Body of pancreas (tissue), 4 donors: ENCODE measurements at places on chromosomes 12 and 14. TPM values are rescaled to one million over a fixed set of nuclear protein-coding genes. Genes with fewer than 3 reads are reported as not detected.

DNA sequence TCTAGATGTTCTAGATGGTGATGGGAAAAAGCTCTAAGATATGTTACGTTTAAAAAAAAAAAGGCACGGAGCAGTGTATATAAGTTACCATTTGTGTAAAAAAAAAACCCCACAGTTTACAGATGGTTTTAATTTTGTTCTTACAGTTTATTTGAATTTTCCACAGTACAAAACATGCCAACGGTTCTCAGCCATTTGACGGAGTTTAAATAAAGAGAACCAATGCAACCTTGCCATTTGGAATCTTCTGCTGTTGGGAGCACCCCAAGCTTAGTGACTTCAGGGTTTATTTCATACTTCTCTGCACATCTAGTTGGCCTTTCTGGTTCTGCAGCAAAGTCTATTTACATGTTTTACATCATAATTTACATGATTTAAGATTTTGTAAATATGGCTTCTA, 7.7 kb upstream of the HPD start:
- no peak for DNase-seq

GRCh38 chr12:57874166-57875108, 27.9 kb upstream of the CTDSP2 start:
- DNase-seq, result no peak

- no peak for DNase-seq
Measured at GRCh38 chr12:114700392-114701103, 16.6 kb upstream of the TBX3 start.

GRCh38 chr14:31880935-31881334, 196.2 kb upstream of the ARHGAP5 start:
- DNase-seq, result no peak

DNA sequence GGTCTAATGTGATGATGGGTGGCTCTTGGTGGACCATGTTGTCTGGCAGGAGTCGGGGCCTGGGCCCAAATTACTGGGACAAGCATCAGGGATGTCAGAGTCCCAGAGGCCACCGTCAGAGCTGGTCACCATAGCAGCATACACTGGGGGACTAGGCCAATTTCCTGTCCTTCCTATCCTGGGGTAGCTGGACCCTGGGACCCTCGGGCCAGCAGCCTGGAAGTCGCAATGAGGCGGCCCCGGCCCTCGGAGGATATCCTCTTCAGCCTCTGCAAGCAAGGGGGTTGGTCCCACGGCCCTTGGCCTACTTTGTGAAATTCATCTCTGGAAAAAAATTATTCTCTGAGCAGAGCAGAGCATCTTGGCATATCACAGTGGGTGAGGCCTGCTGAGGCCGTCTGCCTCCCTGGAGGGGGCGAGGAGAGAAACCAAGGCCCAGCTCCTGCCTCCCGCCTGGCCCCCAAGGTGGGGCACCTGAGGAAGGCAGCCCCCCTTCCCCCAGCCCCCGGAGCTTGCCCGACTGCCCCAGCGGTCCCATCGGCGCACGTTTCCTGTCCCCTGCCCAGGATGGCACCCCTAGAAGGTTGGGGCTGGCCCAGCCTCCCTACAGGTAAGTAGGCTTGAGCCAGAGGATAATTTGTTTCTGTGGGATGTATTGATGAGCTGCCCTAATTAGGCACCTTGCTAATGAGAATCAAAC, 135.0 kb upstream of the MYL2 start:
- no peak for DNase-seq

DNA sequence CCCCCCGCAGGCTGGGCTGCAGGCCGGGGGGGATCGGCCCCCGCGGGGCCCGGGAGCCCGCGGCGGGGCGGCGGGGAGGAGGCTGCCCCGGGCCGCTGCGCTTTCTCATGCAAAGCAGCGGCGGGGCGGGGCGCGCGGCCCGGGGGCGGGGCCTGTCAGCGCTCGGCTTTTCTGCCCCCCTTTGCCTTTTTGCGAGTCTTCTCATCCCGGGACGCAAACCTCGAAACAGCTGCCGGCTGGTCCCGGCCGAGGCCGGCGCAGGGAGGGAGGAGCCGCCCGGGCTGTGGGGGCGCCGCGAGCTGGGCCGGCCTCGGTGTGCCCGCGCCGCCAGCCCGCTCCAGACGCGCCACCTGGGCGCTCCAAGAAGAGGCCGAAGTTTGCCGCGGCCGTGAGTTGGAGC, at the start of gene FZD10:
Gene FZD10 (plus strand): TSS at position 198 of the 400 bp plus-strand sequence. CDS start 479 bp downstream, outside the sequence.
- DNase-seq, result peak; percentile 25

GRCh38 chr14:99348816-99349614, 77.0 kb upstream of the BCL11B start:
- peak; percentile 52 for DNase-seq

DNA sequence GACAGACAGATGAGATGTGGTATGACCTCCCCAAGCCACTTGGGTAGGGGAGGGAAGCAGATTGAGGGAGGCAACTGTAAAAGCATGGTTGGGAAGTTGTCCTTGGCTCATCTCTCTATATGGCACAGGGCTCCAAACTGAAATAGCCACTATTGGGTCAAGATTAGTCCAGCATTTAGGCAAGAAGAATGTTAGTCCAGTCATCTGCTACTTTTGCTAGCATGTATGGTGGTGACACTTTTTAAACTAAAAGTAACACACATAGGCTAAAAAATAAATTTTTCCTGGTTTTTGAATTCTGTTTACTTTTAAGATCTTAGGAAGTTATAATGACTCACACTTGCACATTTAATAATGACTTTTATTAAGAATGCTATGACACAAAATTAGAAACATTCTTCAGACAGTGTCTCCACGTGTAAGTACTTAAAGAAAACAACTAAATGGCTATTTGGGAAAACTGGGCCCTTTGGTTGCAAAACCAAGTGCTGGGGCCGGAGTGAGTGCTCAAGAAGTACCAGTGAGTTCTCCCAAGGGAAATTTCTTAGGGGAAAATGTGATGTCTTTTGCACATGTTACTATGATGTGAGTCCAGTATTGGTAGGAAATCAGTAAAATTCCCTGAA, 179.1 kb upstream of the HIF1A start:
- no peak for DNase-seq

- no peak for DNase-seq
Measured at GRCh38 chr12:116517431-116518045, 41.6 kb upstream of the MAP1LC3B2 start.

Gene NPAS3
- total RNA-seq, result 0.78 TPM

Gene CD163L1
- total RNA-seq, result 1.6 TPM

Gene TTC9
- 1.6 TPM for total RNA-seq

Gene CKB
- 146 TPM for total RNA-seq
